Activated CD8-positive, alpha-beta memory T cell treated with anti-CD3 and anti-CD28 coated beads for 48 hours (primary cell): ENCODE measurements at places on chromosomes 3 and 15.

- no peak for DNase-seq
These were observed 168.9 kb downstream of the KLHL25 start for GRCh38 chr15:85625856-85626255.

DNA sequence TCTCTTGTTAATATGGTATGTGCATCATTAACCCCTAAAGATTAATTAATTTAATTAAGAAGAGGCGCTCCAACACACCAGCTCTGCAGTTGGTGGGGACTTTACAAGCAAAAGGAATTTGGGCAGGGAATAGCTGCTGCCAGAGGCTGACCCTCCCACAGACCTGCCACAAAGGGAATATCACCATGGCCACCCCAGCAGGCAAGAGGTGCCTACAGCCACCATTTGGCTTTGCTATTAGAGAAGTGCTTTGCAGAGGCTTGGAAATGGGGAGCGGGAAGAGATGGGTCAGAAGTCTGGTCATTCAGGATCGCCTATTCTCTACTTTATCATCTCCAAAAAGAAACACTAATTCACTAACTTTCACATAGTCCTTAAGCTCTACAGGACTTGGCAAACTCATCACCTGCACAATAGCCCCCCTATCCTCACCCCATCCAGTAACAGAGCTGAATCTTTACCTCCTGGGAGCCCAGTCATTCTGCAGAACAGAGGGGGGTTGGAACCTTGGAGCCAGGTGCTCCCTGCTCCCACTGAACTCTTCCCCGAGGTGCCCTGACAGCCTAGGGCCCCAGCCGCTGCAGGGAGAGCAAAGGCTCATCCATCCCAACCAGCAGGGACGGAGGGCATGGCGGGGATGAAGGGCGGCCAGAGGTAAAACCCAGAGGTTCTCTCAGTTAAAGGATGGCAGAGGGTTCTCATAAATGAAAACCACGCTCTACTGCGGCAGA is 29.7 kb downstream of the LRIG1 start:
- DNase-seq, result no peak

DNA sequence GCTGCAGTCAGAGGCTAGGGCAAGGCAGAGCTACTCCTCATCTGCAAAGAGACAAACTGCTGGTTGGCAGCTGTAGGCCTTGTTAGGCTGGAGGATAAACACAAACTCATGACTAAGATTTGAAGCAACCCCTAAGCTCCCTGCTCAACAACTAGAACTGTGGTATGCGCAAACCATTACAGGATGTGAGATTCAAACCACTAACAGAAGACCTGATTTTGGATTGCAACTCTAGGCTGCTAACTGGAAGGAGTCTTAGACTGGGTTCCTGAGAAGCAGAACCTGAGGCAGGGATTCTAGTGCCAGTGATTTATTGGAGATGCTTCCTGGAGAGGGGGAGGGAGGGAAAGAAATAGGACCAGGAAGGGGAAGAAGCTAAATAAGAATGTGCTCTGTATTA is 22.5 kb downstream of the CCR4 start:
- no peak for DNase-seq

GRCh38 chr15:24067733-24068501 is 380.8 kb upstream of the NDN start:
- no peak for DNase-seq

DNA sequence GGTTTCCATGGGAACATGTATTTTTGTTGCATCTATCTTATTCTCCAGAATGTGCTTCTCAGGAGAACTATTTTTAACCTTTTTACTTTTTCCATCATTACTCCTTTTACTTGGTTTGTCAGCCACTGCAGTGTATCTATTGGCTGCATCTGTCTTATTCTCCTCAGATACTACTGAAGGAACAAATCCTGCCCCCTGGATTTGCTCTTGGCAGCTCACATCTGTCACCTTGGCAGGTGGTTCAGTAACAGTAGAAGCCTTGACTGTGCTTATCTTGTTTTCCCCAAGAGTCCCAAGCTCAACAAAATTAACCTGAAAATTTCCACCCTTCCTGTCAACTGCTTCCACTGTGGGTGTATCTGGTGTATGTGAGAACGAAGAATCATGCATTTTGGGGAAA is 106.0 kb downstream of the MAP4 start:
- no peak for DNase-seq

DNA sequence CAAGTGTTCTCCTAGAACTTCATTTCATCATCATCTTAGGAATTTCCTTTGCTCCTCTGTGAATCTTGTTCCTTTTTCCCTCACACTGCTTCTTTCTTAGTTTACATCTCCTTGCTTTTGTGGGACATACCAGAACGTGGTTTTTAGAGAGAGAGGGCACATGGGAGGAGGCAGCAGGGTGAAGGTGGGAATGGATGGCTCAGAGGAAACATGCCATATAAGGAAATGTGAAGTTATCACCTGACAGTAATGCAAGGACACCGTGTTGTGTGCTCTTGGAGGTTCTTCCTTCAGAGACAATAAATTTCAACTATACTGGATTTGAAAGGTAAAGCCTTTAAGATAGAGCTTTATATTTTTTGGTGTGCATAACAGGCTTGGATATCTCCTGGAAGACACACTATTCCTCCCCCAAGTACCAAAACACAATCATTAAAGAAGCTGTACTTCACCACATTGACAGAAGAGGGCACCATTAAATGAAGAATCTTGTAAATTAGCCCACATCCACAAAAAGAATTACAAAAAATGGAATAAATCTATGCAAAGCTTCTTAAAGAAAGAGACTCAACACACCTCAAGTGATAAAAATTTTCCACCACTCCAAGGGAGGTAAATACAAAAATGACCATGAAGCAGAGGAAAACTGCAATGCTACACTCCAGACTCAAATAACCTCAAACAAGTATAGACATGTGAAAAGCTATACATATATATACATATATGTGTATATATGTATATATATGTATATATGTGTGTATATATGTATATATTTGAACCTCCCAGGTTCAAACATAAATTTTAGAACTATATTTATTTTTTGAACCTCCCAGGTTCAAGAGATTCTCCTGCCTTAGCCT is 26.1 kb downstream of the RPL39L start:
- no peak for DNase-seq

- no peak for DNase-seq
These were observed 13.4 kb downstream of the APOD start for GRCh38 chr3:195570344-195570743.

GRCh38 chr3:194843556-194843955 is 157.9 kb downstream of the FAM43A start:
- DNase-seq, result no peak

GRCh38 chr15:67142767-67143100 is 77.3 kb downstream of the SMAD3 start:
- no peak for DNase-seq

DNA sequence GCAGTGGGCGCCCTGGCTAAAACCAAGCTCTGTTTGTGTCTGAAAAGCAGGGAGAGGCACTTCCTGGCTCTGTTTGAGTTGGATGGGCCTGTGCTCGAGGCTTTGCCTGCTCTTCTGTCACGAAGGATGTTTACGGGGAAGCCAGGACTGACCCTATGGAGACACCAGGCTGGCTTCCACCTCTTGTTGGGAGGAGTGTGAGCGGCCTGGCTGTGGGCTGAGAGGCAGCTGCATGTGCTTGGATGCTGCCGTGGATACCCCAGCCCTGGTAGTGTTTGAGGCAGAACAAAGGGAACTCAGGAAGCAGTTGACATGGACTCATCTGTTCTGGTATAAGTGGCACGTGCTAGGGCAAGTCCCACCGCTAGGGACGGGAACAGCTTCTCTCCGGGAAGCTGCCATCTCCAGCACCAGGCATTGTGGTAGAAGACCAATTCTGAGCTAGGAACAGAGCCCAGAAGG is 17.6 kb upstream of the SLC41A3 start:
- DNase-seq, result no peak

- DNase-seq, result no peak
These were observed 3.5 kb upstream of the TM4SF18 start for GRCh38 chr3:149336925-149337324.

GRCh38 chr3:66554178-66554577 is 53.4 kb upstream of the LRIG1 start:
- DNase-seq, result no peak

- no peak for DNase-seq
These were observed 822.7 kb upstream of the SEMA6D start for GRCh38 chr15:46894644-46895043.

- DNase-seq, result no peak
These were observed 311.5 kb downstream of the RORA start for GRCh38 chr15:60917461-60918145.

DNA sequence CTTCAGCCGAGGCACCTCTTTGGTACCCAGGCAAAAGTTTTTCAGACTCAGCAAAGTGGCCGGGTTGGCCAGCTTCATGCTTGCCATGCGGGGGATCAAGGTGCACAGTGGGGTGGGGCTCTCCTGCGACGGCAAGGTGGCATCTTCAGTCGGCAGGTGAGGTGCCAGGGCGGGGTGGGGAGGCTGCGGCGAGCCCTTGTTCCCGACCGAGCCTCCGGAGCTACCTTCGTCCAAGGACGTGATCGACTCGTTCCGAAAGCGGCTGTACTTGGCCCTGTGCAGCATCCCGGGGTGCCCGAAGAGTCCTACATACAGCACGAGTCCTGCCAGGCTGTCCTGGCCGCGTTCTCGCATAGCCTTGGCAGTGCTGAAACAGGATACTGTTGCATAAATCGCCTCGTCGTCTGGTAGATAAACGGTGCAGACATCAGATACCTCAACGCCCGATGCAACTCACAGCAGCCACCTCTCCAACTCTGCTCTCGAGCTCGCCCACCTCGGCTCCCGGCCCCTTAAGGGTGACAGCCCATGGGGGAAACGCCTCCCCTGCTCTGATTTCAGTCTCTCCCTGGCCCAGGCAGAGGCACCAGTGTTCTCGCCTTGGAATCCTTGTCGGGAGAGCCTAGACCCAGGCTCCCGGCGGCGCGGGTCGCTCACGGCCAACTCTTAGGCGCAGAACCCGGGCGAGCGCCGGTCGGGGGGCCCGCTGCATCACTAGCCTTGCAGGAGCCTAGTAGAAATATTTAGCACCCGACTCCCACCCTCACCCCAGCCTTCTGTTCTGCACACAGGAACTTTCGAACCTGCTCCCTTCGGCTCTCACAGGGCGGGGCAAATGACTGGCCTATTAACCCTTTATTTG is 826 bp downstream of the SHC4 start:
- DNase-seq, result no peak

DNA sequence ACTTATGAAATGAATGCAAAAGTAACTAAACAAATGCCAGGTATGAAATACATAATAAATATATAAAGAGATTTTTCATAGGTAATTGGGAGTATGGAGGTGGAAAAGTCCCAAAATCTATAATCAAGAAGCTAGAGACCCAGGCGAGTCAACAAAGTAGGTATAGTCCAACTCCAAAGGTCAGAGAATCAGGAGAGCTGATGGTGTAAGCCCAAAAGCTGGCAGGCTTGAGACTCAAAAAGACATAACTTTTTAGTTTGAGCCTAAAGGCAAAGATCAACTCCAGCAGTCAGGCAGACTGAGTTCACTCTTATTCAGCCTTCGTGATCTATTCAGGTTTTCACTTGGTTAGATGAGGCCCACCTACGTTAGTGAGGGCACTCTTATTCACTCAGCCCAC is 157.4 kb upstream of the TMCO5A start:
- no peak for DNase-seq

DNA sequence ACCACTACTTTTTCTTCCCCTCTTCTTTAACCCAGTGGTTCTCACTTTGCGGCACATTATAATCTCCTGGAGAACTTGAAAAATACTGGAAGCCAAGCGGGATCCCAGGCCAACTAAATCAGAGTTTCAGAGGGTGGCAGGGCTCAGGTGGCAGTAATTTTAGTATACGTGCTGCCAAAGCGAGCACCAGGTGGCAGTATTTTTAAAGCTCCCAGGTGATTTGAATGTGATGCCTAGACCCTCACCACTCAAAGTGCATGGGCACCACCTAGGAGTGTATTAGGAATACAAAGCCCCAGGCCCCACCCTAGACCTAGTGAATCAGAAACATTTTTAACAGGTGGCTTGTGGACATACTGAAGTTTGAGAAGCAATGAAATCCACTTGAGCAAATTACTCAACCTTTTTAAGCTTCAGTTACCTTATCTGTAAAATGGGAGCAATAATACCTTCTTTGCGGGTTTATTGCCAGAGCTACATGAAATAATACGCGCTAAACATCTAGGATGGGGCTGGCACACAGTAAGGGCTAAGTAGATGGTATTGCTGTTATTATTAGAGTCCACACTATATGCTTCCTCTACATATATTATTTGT is 8.3 kb downstream of the B3GALNT1 start:
- no peak for DNase-seq

- DNase-seq, result no peak
These were observed 470.2 kb upstream of the PROK2 start for GRCh38 chr3:72255191-72255590.

DNA sequence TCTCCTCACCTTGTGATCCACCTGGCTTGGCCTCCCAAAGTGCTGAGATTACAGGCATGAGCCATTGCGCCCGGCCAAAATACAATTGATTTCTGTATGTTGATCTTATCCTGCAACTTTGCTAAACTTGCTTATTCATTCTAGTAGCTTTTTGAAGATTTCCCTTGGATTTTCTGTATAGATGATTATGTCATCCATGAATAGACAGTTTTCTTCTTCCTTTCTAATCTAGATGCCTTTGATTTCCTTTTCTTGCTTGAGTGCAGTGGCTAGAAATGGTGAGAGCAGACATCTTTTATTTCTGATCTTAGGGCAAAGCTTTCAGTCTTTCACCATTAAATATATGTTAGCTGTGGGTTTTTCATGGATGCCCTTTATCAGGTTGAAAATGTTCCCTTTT is 4.4 kb upstream of the ELP6 start:
- DNase-seq, result no peak

- DNase-seq, result no peak
These were observed 11.3 kb upstream of the TMEM115 start for GRCh38 chr3:50370594-50370993.

- no peak for DNase-seq
These were observed 367 bp upstream of the TARS3 start for GRCh38 chr15:101724675-101725005.

- no peak for DNase-seq
These were observed 59.7 kb downstream of the ITPR1 start for GRCh38 chr3:4552811-4553210.

- no peak for DNase-seq
These were observed 244.5 kb downstream of the RBMS3 start for GRCh38 chr3:29525254-29525881.

GRCh38 chr3:11037976-11038375 is 45.4 kb downstream of the SLC6A1 start:
- no peak for DNase-seq

- no peak for DNase-seq
These were observed 25.2 kb downstream of the OXNAD1 start for GRCh38 chr3:16290007-16290826.

DNA sequence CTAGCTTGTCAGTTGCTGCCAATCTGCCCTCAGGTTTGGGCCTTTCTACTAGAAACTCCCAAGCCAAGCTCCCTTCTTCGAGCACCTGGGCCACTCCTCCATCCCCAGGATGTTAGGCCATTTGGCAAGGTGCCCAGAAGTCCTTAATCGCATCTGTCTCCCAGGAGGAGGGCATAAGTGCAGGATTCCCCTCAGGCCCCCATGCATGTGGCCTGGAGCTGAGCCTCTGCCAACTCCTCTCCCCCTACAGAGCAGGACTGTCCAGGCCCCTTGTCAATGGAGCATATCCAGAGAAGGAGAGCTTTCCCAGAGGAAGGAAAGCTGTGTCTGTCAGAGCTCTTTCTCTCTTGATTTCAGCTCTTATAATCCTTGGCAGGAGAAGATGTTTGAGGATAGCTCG is 182.6 kb upstream of the ROPN1 start:
- DNase-seq, result no peak

- no peak for DNase-seq
These were observed 247.4 kb downstream of the MCTP2 start for GRCh38 chr15:94478763-94479162.

GRCh38 chr15:73337187-73337586 is 31.6 kb downstream of the HCN4 start:
- no peak for DNase-seq
